Tibial nerve (tissue), 4 donors: ENCODE measurements at places on chromosomes 2 and 18. TPM values are rescaled to one million over a fixed set of nuclear protein-coding genes. Genes with fewer than 3 reads are reported as not detected.

The CEBPZ gene
- total RNA-seq: 27.1 TPM

GRCh38 chr2:112136096-112136495 is 2.1 kb upstream of the FBLN7 start:
- no peak overlapping the region for H3K4me3 ChIP-seq
- no peaks in the 10 kb centered on the region for H3K36me3 ChIP-seq

DNA sequence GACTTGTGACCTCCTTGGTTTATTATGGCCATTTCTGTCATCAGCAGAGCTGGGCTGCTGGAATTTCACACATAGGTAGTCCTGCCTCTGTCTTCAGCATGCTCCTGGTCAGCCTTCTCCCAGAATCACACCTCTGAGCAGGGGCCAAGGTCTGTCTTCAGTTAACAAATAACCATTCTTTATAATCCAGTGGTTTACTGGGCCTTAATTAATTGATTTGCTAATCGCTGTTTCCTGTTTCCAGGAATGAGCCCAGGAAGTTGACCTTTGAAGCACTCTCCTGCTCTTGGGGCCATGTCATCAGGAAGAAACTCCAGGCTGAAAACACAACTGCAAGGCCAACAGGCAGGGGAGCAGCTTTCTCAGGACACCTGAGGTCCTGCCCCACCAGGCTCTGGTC is 278.5 kb downstream of the SRBD1 start:
- no peaks in the 10 kb centered on the region for H3K4me1 ChIP-seq
- H3K36me3 ChIP-seq: no peaks in the 10 kb centered on the region
- no peak overlapping the region for H3K4me3 ChIP-seq
- DNase-seq: no peak
- H3K27ac ChIP-seq: no peak overlapping the region

- H3K4me1 ChIP-seq: no peaks in the 10 kb centered on the region
- H3K27me3 ChIP-seq: no peaks in the 10 kb centered on the region
- H3K36me3 ChIP-seq: no peaks in the 10 kb centered on the region
- no peak overlapping the region for H3K4me3 ChIP-seq
- H3K27ac ChIP-seq: no peak overlapping the region
These were observed 48.4 kb upstream of the PIK3C3 start for GRCh38 chr18:41906528-41907146.

DNA sequence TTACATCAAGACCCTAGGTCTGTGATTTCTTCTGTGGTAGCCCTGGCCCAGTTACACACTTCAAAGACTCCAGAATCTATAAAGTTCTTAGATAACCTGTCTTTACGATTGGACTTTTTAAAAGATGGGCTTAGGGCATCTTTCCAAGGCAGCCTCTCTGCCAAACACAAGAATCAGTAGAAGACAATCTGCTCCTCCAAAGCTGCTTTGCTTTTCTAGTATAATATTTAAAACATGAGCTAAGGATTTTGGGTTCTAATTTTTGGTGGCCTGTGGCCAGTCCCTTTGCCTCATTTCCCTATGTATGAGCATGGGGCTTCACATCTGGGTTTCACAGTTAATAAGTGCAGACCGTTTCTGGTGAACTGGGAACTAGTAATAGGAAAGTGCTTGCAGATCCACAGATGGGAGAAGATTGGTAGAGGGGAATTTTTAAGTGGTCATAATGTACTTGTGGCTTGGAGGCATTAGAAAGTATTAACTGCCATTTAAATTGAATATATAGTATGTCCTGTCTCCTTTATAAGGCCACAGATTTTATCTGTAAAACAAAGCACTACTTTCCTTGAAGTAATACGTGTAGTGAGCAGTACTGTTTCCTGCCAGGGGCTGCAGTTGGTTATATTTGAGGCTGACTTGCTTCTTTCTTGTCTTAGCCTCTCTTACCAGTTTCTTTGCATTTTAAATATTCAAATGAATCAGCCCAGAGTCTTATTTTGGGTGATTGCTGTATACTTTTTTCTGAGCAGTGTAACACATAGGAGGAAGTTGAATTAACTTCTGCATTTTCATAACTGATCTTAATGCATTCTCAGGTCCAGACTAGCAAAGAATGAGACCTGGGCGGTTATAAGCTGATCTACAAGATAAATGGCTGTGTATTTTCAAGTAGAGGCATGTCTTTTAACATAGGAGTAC is 1.5 kb downstream of the ARPC2 start:
- DNase-seq: no peak
- peak overlapping the region; percentile 99 for H3K27ac ChIP-seq
- H3K27me3 ChIP-seq: no peaks in the 10 kb centered on the region
- peaks cover 38% of the 10 kb centered on the region for H3K4me1 ChIP-seq

GRCh38 chr2:66813976-66814375 is 379.1 kb downstream of the MEIS1 start:
- no peaks in the 10 kb centered on the region for H3K27me3 ChIP-seq
- H3K4me1 ChIP-seq: no peaks in the 10 kb centered on the region
- no peak overlapping the region for H3K27ac ChIP-seq
- DNase-seq: no peak

The LBX2 gene
- total RNA-seq: 4.4 TPM

DNA sequence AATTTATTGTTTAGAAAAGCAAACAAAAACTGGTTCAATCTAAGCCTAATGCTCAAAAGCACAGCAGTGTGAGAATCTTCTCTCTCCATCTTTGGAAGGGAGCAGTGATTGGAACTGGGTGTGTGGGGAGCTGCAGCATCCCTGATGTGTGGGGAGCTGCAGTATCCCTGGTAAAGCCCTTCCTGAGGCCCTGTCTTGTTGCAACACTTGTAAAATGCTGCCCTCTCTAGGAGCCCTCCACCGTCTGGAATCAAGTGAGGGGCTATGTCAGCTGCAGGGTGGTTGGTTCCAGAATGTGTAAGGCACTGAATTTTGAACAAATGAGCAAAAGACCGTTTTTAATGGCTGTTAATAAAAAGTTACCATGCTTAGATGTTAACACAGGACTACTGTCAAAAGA is 147.7 kb upstream of the RAB12 start:
- H3K27ac ChIP-seq: no peak overlapping the region
- H3K27me3 ChIP-seq: no peaks in the 10 kb centered on the region
- DNase-seq: no peak
- no peak overlapping the region for H3K4me3 ChIP-seq
- no peaks in the 10 kb centered on the region for H3K4me1 ChIP-seq

GRCh38 chr2:238155051-238155760 is 3.6 kb upstream of the ERFE start:
- no peaks in the 10 kb centered on the region for H3K36me3 ChIP-seq
- H3K4me3 ChIP-seq: no peak overlapping the region
- DNase-seq: no peak
- H3K27me3 ChIP-seq: no peaks in the 10 kb centered on the region

The ANO7 gene
- total RNA-seq: 0.44 TPM

- H3K36me3 ChIP-seq: no peaks in the 10 kb centered on the region
- H3K27ac ChIP-seq: peak overlapping the region; percentile 30
- no peaks in the 10 kb centered on the region for H3K27me3 ChIP-seq
- no peaks in the 10 kb centered on the region for H3K4me1 ChIP-seq
- DNase-seq: no peak
These were observed 101.0 kb downstream of the GPD2 start for GRCh38 chr2:156537141-156537540.

DNA sequence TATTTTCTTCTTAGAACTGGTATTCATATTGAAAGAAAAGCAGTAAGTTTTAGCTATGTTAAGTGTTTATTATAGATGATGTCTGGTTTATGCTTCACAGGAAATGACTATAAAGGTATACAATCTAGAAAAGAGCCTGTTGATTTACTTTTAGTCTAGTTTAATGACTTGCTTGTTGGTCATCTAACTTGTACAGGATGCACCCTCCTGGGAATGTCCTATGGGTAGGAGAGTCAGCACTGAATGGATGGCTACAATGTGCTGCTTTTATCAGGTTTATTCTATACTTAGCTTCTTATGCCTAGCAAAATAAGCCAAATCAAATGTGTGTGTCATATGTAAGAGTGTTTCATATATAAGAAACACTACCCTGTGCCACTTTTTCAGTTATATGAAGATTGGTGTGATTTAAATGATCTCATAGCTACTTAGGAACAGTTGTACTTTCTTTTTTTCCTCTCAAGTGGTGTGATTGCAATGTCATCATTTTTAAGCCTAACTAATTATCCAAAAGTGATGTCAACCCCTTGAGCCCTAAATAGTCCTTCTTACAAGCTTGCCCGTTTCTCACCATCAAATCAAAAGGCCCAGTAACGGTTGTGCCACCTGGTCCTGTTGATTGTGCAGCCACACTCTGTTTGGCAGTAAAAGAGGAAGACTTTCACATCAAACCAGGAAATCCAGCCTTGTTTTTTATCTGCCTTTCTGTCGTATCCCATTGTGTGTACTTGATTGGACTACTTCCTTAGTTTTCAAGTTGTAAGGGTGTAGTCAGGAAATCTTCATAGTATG is 176.0 kb downstream of the DIS3L2 start:
- H3K36me3 ChIP-seq: no peaks in the 10 kb centered on the region
- H3K27ac ChIP-seq: no peak overlapping the region
- DNase-seq: no peak
- no peak overlapping the region for H3K4me3 ChIP-seq
- no peaks in the 10 kb centered on the region for H3K27me3 ChIP-seq

GRCh38 chr2:8533923-8534322 is 147.9 kb upstream of the ID2 start:
- H3K27ac ChIP-seq: no peak overlapping the region
- no peaks in the 10 kb centered on the region for H3K4me1 ChIP-seq
- H3K36me3 ChIP-seq: no peaks in the 10 kb centered on the region
- no peak overlapping the region for H3K4me3 ChIP-seq

GRCh38 chr2:68412127-68412819 is 47.2 kb downstream of the PLEK start:
- H3K4me1 ChIP-seq: peaks cover 5% of the 10 kb centered on the region
- no peak for DNase-seq
- no peak overlapping the region for H3K4me3 ChIP-seq
- no peak overlapping the region for H3K27ac ChIP-seq
- no peaks in the 10 kb centered on the region for H3K27me3 ChIP-seq
- H3K36me3 ChIP-seq: no peaks in the 10 kb centered on the region

The ARHGEF33 gene
- 4.2 TPM for total RNA-seq

The TNFAIP6 gene
- total RNA-seq: 6.6 TPM

DNA sequence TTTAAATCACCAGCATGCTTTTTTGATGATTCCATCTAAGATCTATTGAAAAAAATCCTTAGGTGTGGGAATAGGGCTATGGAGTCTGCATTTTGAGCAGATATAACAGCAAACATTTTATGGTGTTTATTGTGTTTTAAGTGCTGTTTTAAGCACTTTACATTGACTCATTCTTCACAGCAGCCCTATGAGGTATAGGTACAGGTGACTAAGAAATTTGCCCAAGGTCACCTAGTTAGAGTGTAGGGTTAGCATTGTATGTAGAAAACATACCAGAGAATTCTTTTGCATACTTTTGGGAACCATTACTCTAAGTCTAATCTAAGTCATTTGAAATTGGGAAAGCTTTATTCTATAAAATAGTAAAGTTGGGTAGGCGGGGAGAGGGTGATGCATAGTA is 31.3 kb downstream of the PPM1B start:
- H3K4me1 ChIP-seq: no peaks in the 10 kb centered on the region
- no peak for DNase-seq
- H3K27ac ChIP-seq: no peak overlapping the region
- no peaks in the 10 kb centered on the region for H3K27me3 ChIP-seq

GRCh38 chr2:108855194-108855593 is 68.6 kb downstream of the CCDC138 start:
- no peaks in the 10 kb centered on the region for H3K36me3 ChIP-seq
- H3K4me3 ChIP-seq: no peak overlapping the region
- no peak overlapping the region for H3K27ac ChIP-seq
- H3K4me1 ChIP-seq: no peaks in the 10 kb centered on the region

DNA sequence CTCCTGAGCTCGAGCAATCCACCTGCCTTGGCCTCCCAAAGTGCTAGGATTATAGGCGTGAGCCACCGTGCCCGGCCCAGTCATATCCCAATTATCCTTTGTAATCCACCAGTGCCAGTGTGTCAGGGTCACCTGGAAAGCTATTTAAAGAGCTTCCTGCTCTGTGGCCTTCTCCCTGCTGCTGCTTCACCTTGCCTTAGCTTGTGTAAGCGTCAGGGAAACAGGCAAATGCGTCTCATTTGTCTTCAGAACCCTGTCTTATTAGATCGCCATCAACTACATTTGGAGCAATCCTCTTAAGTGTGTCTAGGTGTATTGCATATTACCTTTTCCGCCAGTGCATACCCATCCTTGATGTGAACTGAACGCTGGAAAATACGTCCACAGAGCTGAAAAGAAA is 10.2 kb downstream of the KIF5C start:
- DNase-seq: no peak
- H3K4me3 ChIP-seq: no peak overlapping the region
- no peak overlapping the region for H3K27ac ChIP-seq
- no peaks in the 10 kb centered on the region for H3K27me3 ChIP-seq

DNA sequence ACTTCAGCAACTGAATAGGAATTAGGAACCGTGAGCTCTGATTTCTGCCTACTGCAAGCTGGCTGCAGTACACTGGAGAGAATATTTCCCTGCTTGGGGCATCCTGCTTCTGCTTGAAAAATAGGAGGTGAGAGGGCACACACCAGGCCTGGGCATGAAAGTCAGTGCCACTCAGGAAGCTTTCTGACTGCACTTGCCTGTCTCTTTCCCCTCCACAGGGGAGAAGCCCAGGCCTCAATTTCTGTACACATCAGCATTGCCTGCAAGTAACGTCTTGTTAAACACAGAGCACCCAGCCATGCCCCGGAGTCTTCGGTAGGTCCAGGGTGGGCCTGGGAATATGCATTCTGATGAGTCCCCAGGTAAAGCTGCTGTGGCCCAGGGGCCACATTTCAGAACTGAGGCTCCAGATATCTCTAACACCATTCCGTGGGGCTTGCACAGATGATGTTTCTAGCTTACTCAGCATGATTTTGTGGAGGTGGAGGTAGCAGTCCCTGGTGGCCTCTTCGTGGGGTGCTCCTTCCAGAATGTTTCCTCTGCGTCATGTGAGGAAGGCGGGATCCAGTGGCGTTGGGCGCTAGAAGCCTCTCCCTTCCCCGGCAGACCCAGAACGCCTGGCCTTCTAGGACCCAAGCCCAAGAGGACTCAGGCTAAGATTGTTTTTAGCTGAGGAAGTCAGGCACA is 114.1 kb downstream of the ZBTB7C start:
- H3K27me3 ChIP-seq: no peaks in the 10 kb centered on the region
- H3K36me3 ChIP-seq: no peaks in the 10 kb centered on the region
- H3K4me3 ChIP-seq: no peak overlapping the region
- no peaks in the 10 kb centered on the region for H3K4me1 ChIP-seq
- no peak overlapping the region for H3K27ac ChIP-seq
- no peak for DNase-seq

The LGALSL gene
- 33.4 TPM for total RNA-seq

The NPC1 gene
- total RNA-seq: 69.3 TPM

The CAPN13 gene
- total RNA-seq: not detected

The ANKRD30BL gene
- total RNA-seq: not detected

The KCNE4 gene
- total RNA-seq: 9.0 TPM

- H3K4me1 ChIP-seq: no peaks in the 10 kb centered on the region
- H3K36me3 ChIP-seq: no peaks in the 10 kb centered on the region
- DNase-seq: no peak
- peaks cover 29% of the 10 kb centered on the region for H3K27me3 ChIP-seq
These were observed 5.3 kb downstream of the NEU4 start for GRCh38 chr2:241814393-241814642.
